ENCODE measurements at places on chromosomes 3 and 15.

DNA sequence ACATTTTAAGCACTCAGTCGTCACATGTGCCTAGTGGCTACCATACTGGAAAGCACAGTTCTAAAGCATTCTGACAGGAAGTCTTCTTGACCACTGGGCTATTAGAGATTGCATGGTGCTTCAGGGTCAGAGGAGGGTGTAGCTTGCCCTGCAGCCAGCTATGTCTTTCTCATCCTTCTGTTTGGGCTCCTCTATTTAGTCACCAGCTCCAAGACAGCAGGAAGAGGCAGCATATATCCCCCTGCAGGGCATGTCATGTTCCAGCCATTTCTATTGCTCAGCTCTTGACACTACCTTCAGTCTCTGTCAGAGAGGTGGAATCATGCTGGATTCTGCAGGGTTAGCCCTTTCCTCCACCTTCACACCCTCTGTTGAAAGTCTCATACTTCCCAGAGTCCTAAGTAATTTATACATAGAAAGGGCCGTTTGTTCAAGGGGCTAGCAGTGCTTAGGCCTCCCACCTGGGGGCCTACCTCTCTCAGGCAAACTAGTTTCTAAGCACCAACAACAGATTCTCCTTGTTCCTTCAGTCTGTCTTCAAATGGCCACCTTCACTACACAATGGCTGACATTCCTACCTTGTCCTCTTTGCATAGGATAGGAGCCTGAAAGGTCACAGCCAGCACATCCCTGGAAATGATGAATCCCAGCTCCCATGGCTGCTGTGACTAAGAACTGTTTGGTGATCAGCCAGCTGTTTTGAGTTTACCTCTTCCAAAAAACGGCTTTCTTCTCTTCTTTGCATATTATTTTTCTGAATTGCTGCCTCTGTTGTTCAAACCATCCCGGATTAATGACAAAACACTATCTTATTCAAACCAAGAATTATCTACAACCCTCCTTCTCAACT lies 115.7 kb upstream of the BFSP2 start:
- DNase-seq = no peak

- DNase-seq = no peak
Measured at GRCh38 chr15:83998486-83998885, 237.1 kb upstream of the GOLGA6L4 start.

GRCh38 chr3:13793451-13793850 lies 86.4 kb downstream of the WNT7A start:
- no peak for DNase-seq

DNA sequence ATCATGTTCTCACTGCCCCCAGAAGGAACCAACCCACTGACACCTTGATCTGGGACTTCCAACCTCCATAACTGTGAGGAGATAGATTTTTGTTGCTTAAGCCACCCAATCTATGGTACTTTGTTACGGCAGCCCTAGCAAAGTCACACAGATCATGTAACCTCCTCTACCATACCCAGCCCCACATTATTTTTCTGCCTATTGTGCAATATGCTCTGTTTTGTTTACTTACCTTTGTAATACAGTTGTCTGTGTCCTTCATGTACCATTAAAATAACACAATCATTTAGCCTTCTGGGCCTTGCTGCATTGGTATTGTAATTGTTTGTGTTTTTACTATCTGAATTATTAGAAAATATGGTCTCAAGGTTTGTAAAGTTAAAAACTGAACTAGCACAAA lies 16.1 kb downstream of the NDN start:
- no peak for DNase-seq

DNA sequence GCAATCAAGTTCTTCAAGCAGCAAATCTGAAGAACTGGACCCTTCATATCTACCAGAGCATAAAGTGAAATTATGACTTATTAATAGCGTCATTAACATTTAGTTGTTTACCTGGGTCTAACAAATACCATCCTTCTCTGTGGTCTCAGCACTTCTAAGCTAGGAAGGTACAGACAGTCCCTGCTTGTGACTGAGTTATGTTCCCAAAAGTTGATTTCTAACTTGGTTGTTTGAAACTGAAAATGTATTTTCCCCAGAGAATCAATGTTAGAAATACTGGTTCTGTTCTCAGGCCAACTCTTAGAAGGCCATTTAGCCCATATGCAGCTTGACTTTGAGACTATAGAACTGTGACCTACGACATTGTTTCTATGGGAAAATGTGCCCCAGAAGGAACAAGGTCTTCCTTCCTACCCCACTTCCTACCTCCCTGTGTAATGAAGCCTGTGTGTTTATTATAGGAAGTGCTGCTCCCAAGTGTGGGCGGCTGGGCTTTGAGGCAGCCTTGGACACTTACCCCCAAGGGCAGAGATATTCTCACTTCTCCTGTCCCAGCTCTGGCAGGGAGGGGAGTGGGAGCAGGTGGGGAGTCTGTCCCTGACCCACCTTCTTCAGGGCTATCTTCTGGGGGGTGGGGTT lies 12.2 kb upstream of the MAPK6 start:
- DNase-seq = no peak

GRCh38 chr15:40506964-40507571 lies 36.3 kb downstream of the CHST14 start:
- DNase-seq = peak; percentile 85

DNA sequence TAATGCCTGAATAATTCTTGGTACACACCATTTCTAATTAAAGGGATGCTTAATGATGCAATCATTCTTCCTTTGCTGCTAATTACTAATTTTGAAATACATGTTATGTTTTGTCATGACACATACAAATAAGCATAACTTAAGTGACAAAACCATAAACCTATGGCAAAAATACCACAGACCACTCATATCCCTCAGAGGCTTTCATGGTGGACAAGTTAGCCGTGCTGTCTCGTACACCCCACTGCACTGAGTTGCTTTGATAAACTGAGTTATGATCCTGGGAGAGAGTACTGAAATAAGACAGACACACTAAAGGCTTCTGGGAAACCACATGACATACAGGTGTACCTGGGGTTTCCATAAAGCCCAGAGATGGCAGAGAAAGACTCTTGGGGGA lies 913.8 kb downstream of the FHIT start:
- no peak for DNase-seq

DNA sequence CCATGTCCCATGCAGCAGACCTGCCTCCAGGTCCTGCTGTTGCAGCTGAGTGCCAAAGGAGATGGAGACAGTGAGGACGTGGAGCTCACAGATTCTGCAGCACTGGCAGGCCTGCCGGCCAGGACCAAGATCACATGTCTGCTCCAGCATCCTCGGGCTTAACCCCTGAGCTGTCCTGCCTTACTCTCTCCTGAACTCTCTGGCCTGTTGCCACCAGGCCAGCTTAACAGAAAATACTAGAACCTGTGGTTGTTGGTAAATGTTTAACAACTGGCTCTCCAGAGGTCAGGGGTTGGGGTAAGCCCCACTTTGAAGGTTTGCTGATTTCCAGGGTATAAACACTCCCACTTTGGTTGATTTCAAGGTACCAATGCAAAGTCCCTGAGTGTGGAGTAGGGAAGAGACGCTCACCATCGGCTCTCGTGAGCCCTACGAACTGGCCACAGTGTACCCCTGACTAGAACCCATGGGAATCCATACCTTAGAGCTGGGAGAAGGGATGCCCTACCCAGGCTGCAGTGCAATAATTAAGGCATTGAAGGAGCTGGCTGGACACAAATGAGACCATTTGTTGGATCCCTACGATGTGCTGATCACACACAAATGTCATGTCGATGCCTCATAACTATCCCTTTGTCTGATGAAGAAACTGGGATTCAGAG lies 147.9 kb downstream of the OR4M2 start:
- DNase-seq = no peak

GRCh38 chr15:36498401-36498800 lies 81.0 kb upstream of the CDIN1 start:
- DNase-seq = no peak

GRCh38 chr15:80999623-81000036 lies 1.1 kb upstream of the TLNRD1 start:
- DNase-seq = no peak

DNA sequence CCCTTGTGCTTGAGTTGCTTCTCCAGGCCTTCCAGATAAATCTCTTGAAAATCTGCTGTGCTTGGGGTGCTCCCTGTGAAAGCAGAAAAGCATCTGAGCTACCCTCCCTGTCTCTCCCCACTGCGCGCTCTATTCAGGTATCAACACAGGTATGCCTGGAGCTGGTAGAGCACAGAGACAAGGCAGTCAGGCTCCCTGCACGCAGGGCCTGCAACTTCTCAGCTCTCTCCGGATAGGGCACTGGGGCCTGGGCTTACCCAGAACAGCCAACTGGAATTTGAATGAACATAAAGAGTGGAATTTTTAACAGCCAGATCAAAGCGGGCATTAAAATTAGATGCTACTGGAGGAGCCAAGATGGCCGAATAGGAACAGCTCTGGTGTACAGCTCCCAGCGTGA lies 183.6 kb downstream of the XXYLT1 start:
- DNase-seq = no peak

GRCh38 chr3:22691407-22691806 lies 511.7 kb upstream of the UBE2E2 start:
- no peak for DNase-seq

GRCh38 chr3:43062564-43063040 lies 43.3 kb downstream of the POMGNT2 start:
- DNase-seq = no peak

DNA sequence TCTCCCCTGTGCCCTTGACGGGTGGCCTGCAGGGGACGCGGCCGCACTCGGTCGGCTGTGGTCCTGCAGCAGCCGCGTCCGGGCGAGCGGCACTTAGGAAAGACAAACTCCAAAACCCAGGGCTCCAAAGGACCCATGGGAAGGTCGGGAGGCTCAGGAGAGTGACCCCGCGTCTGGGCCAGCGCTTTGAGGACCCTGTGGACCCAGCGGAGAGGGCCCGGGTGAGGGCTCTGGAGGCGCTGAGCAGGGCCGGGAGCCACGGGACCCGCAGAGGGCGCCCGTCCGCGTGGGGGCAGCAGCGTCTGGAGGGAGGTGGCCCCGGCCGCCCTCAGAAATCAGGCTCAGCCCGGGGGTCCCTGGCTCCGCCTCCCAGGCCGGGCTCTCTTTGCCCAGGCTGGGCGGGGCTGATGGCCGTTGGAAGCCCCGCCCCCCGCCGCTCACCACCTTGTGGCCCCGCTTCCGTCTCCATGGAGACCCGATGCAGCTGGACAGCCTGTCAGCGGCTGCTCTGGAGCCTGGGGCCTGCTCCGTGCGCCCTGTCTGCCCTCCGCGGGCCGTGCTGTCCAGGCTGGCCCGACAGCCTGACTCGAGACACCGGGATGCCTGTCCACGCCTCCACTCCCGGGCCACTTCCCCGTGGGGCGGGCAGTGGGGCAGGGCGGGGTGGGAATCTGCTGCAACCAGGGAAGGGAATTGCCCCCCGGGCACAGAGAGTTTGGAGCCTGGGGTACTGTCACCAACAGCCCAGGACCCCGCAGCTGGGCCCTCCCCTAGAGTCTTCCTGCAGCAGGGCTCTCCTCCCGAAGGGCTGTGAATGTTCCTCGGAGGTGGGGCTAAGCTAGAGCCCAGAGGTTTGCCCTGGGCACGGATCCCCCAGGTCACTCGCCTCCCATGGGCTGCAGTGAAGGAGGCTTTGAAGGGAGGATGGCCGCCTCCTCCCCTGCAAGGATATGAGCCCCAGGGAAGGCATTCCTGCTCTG lies 34.8 kb upstream of the RPL32 start:
- peak; percentile 69 for DNase-seq

- no peak for DNase-seq
Measured at GRCh38 chr15:79140846-79141570, 50.4 kb upstream of the RASGRF1 start.

DNA sequence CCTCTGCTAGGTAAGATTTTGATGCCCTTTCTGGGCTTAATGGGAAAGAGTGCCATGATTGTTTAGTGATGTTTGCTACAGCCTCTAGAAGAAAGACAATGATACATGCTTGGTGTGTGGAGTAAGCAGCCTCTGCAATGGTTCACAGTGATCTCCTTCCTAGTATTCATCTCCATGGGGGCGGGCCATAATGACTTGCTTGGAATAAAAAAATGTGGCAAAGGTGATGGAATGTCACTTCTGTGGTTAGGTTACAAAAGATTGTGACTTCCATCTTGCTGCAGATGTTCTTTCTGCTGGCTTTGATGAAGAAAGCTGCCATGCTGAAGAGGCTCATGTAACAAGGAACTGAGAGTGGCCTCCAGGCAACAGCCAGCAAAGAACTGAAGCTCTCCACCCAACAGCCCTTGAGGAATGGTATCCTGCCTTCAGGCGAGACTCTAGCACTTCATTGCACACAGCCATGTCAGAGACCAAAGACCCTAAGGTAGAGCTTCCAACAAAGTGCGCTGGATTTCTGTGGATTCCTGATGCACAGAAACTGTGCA lies 139.1 kb upstream of the LRIG1 start:
- DNase-seq = no peak

DNA sequence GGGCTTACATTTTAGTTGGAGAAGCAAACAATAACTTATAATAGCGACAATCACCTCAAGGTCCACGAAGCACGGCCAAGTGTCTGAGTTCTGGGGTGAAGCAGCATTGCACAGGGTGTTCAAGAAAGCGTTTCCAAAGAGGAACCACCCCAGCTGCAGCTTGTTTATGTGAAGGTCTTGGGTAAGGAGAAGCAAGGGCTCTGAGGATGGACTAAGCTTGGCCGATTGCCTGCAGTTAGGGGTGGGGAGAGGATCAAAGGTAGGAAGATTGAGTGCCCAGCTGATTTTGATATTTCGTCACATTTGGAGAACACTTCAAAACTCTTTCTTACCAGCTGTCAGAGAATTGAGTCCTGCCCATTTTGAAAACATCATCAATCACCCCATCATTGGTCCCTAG lies 321.6 kb upstream of the DNAJC19 start:
- no peak for DNase-seq

DNA sequence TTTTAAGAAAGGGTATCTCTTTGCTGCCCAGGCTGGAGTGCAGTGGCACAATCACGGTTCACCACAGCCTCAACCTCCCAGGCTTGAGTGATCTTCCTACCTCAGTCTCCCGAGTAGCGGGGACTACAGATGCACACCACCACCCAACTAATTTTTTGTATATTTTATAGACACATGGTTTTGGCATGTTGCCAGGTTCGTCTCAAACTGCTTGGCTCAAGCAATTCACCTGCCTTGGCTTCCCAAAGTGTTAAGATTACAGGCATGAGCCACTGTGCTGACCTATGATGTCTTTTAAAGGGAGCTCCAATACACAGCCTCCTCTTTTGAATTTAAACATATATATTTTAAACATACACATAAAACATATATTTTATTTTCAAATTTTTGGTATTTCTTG lies 60.9 kb downstream of the SLC9C1 start:
- no peak for DNase-seq
